D341Med (cell line): ENCODE measurements at places on chromosomes 6 and 20.

DNA sequence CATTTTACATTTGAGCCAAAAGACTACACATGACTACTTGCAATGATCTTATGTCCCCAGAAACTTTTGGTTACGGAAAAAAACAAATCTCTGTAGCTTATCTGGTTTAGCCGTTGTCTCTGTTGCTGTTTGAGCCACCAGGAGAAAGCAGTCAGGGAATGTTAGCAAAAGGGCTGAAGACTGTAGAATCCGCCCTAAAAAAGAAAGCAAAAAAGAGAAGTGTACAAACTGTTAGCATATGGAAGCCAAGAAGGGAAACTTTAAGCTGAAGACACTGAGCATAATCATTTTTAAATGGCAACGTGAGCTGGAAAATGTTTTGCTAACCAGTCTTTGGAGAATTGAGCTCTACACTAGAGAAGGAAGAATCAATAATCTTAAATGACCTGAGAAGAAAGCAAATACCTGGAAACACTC is 69.9 kb upstream of the MYLIP start:
- no peak for DNase-seq

DNA sequence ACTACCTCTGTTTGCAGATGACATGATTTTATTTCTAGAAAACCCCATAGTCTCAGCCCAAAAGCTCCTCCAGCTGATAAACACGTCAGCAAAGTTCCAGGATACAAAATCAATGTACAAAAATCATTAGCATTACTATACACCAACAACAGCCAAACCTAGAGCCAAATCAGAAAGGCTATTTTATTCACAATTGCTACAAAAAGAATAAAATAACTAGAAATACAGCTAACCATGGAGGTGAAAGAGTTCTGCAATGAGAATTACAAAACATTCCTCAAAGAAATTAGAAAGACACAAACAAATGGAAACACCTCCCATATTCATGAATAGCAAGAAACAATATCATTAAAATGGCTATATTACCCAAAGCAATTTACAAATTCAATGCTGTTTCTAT is 65.6 kb upstream of the HTR1E start:
- DNase-seq: no peak

DNA sequence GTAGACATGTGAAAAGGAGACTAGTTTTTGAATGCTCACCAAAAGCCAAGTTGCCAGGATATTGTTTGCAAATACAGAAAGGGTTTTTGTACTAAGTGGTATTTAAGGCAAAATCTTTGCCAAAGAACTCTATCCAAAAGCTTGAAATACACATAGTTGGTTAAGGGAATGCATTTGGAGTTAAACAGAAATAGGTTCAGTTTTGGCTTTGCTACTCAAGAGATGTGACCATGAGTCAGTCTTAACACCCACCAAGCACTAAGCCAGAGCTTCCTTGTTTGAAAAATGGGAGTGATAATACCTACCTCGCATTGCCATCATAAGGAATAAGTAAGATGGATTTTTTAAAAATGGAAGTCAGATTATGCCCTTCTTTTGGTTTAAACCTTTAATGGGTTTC is 191.7 kb upstream of the LAMP5 start:
- DNase-seq: no peak

GRCh38 chr6:50657513-50657912 is 55.8 kb upstream of the TFAP2D start:
- no peak for DNase-seq

DNA sequence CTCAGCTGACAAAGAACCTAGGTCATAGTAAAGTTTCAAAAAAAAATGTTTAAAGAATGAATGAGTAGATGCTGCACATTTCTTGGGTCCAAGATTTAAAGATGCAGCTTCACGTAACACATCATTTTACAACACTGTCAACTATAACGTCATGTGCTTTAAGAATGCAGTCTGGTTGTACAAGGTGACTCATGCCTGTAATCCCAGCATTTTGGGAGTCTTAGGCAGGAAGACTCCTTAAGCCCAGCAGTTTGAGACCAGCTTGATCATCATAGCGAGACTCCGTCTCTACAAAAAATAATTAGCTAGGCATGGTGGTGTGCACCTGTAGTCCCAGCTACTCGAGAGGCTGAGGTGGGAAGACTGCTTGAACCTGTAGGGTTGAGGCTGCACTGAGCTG is 21.9 kb downstream of the SLC17A5 start:
- no peak for DNase-seq

DNA sequence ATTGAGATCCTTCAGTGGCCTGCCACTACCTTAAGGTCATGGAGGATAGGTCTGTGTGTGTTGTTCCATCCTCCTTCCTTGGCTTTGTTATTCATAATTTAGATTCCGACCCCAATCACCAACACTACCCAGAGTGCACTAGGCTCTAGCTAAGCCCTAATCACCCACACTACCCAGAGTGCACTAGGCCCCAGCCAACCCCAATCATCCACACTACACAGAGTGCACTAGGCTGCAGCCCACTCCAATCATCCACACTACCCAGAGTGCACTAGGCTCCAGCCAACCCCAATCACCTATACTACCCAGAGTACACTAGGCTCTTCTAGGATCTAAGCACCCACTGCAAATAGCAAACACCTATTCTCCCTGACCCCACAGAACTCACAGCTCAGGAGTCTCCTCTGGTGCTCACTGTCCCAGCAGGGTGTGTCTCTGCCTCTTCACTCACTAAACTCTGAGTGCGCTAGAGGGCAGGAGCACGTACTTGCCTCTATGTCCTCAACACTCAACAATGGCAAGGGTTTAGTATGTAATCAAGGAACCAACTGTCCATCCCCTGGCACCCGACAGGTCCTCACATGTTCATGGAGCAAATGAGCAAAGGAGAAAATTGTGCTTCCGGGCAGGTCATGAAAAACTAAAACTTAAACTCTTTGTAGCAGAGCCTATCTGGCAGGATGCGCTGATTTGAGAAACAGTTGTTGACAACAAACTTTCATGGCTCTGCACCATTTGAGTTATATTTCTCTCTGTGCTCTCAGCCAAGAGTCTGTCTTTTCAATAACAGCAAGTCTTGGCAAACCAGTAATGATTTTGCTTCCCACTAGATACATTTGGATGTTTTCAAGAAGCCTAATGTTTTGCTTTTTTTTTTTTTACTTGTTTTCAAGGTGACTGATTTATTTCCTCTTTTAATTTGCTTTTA is 54.3 kb downstream of the SLC22A23 start:
- DNase-seq: no peak

DNA sequence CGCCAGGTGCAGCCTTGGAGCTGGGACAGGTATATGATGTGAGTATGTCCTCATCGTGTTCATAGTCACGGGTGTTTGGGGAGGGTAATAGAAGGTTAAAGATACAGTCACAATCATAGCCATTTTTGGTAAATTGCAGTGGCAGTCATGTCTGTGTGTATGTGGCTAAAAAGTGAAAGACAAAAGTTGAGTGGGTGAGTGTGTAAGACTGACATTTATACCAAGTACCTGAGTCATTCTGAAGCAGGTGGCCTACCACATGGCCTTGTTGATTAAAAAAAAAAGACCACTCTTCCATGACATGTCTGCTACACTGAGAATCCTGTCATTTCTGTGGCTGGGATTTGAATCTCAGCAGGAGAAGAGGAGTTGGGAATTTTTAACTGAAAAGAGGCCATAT is 181.9 kb downstream of the SCP2D1 start:
- no peak for DNase-seq

- DNase-seq: no peak
These were observed 143.2 kb downstream of the PTCHD4 start for GRCh38 chr6:47967843-47968242.

DNA sequence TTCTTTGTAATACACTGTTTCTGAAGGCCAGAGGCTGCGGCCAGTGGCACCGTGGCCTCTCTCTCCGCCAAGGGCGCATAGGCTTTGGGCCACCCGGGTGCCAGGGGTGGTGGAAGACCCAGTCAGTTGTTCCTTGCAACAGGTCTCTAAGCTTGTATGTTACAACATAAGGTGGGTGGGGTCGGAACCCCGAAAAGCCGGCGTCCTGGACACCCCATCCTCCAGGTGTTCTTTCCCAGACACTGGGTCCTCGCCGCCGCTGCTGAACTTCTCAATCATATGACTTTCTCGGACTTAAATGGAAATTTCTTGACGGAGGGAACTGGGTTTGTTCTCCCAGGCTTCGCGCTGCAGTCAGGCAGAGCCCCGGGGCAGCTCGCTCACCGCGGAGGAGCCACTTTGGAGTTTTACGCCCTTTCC is 983 bp upstream of the KCNQ5 start:
- DNase-seq: peak; percentile 18
